Effector CD4-positive, alpha-beta T cell (primary cell): ENCODE measurements at places on chromosomes 3 and 15.

DNA sequence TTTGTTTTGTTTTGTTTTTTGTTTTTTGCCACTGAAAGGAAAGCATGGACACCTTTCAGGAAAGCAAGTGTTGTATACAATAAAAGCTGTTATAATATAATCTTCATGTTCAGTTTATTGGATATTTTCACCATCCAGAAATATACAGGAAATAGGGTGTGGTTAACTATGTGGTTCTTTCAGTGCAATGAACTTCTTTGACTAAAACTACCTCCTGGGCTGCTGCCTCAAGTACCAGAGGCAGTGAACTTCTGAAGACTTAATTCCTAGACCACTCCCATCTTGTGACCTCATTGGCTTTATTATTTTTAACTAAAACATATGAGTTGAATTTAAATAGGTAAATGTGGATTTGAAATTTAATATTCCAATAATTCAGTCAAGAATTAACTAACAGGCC is 27.1 kb upstream of the TBL1XR1 start:
- no peak for DNase-seq

DNA sequence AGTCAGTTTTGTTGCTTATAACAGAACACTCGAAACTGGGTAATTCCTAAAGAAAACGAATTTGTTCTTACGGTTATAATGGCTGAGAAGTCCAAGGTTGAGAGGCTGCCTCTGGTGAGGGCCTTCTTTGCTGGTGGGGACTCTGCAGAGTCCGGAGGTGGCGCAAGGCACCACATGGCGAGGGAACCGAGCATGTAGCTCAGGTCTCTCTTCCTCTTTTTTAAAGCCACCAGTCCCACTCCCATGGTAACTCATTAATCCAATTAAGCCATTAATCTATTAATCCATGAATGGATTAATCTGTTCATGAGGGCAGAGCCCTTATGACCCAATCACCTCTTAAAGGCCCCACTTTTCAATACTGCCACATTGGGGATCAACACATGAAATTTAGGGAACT is 50.0 kb downstream of the ROPN1B start:
- DNase-seq, result no peak

- DNase-seq, result no peak
These were observed 74.2 kb upstream of the GCNT3 start for GRCh38 chr15:59537403-59537802.

- DNase-seq, result peak; percentile 45
These were observed 17.6 kb upstream of the CCDC174 start for GRCh38 chr3:14633819-14634424.

DNA sequence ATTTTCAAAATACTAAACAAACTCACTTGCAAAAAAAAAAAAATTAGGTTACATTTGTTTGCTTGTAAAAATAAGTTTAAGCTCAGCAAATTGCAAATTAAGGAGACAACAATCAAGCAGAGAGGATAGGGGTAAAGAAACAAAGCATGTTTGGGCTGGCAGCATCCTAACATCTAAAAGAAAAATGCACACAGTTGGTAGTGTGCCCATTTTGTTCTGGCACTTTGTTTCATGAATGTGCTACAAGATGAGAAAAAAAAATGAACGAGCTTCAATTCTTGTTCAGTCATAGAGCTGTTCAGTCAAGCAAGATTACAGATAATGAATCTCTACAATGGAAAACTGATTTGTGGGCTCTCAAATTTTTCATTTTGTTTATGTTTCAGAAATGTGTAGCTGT is 17.7 kb upstream of the ZBBX start:
- no peak for DNase-seq

- DNase-seq, result no peak
These were observed 279.2 kb upstream of the KCNH8 start for GRCh38 chr3:18868911-18869689.
